ENCODE measurements at places on chromosomes 1 and 21.
A peak's percentile ranks its signal among the peaks of the same experiment; 100 is the strongest.

GRCh38 chr1:81583878-81584277 is 216.9 kb upstream of the ADGRL2 start:
- DNase-seq = no peak

- DNase-seq = no peak
Measured at GRCh38 chr1:92708368-92708950, 76.4 kb downstream of the EVI5 start.

GRCh38 chr1:18419113-18419844 is 61.5 kb upstream of the KLHDC7A start:
- no peak for DNase-seq

DNA sequence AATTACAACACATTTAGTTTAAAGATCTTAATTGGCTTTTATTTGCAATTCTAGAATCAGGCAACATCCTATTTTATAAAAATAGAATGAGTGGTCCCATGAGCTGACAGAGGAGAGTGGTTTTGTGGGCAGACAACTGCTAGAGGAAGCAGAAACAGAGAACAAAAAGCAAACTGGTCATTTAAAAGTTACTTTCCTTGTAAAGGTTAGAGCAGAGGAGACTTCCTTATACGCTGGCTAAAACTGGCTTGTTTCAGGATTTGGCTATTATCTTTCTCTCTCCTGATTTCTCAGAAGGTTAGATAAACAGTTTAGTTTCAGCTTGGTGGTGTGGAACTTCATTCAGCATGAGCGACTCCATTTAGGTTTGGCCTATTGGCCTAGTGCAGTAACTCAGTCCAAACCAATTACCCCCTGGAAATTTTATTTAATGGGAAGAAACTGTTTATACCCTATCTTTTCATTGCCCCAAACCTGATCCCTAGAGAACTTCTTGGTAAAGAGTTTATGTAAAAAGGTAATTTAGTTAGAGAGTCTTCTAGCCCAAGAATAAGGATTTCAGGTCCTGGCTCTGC is 32.2 kb upstream of the IL20 start:
- no peak for DNase-seq

DNA sequence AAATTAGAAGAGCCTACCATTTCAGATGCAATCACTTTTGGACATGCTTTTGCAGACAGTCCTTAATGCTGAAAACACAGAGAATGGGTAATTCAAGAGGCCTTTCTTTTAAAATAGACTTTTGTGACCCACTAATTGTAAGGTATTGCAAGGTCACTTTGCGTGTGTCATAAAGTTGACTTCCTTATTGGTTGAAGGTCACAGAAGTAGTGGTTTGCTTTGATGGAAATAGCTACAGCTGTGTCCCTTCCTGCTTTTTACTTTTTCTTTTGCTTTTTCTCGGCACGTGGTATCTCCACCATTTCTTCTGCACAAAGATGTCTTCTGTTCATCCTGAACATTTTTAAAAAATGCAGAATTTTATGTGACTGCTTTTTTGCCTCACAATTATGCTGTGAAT is 146.8 kb downstream of the DYRK1A start:
- no peak for DNase-seq

GRCh38 chr1:160040476-160040875 is 8.7 kb upstream of the PIGM start:
- DNase-seq = no peak

DNA sequence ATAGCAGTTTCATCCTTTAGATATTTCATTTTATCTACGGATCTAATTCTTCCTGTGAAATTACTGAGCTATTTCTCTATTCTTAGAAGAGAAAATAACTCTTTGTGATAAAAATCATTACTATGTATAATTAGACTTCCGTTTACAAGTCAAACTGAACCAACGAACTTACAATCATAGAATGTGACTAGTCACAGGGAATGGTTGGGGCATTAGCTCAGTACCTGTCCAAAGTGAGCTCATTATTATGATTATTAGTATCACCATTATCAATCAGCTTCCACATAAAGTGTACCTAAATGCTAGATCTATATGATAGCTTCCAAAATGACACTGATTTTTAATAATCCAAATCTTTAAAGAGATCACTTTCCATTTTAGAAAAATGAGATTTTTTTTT is 12.5 kb downstream of the AMY2B start:
- no peak for DNase-seq

- DNase-seq = peak; percentile 63
Measured at GRCh38 chr1:53413175-53414001, 45.8 kb upstream of the DMRTB1 start.

- DNase-seq = no peak
Measured at GRCh38 chr1:206143537-206144172, 26.5 kb upstream of the AVPR1B start.

- no peak for DNase-seq
Measured at GRCh38 chr1:27130798-27131197, 24.1 kb downstream of the SLC9A1 start.

- no peak for DNase-seq
Measured at GRCh38 chr1:114347431-114348209, 163.4 kb downstream of the TRIM33 start.

DNA sequence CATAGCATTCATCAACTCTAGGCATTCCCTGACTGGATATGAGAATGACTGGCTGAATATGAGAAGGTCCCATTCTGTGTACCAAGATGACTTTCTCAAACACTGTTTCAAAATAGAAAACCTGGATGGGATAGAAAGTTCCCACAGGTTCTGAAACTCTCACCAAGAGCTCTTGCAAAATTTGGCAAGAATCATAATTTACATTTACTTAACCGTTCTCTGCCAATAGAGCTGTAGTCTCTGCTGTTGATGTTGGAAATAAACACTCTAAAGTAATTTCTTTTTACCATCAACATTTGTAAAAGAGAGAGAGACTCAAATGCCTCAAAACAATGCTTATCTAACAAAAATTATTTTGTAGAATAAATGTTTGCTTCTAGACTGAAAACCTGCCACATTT is 221.1 kb downstream of the LMO4 start:
- DNase-seq = no peak

- peak; percentile 84 for DNase-seq
Measured at GRCh38 chr1:206864939-206865671, at the start of gene IL20. IL20 (plus strand) TSS chr1:206865623; CDS start chr1:206865853, 230 bp downstream.

DNA sequence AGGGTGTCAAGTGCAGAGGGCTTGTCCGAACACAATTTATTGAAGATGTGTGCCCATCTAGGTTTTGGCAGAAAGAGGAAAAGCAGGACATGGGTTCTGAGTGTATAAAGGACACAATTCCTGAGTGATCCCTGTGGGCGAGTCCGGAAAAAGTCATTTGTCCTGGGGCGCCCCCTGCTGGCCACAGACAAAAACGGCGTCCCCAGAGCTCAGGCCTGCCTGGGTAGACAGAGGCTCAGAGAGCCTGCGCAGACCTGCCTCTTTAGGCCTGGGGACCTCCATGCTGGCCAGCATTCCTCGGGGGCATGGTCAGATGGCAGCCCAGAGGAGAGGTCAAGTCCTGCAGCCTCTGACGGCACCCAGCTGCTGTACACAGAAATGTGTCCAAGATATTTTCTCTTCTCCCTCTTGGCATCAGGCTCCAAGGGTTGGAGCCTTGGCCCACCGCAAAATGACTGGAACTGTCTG is 65.5 kb upstream of the LRP8 start:
- peak; percentile 74 for DNase-seq

GRCh38 chr1:16243215-16243610 is 6.2 kb upstream of the CPLANE2 start:
- no peak for DNase-seq

DNA sequence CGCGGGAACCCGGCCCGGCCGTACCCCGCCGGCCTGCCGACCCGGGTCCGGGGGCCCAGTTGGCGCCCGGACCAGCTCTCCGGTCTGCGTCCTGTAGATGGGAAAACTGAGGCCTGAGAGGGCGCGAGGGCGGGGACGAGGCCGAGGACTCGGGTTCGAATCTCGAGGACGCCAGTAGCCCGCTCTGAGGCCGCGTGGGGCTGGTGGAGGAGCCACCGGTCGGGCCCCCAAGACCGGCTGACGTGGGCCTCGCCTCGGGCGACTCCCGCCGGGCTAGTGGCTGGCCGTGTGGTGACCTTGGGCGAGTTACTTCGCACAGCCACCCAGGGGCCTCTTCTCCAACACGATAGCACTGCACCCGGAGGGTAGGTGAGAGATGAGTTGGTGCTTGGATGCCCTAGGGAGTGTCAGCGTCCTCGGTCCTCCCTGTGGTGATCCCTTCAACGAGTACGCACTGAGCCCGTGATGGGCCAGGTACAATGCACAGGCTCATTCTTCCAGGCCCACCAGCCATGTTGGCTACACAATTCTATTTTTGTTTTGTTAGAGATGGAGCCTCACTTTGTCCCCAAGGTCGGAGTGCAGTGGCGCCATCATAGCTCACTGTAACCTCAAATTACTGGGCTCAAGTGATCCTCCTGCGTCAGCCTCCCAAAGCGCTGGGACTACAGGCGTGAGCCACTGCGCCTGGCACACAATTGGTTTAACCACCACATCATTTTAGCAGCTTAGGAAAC is 404 bp upstream of the SCMH1 start:
- DNase-seq = no peak

DNA sequence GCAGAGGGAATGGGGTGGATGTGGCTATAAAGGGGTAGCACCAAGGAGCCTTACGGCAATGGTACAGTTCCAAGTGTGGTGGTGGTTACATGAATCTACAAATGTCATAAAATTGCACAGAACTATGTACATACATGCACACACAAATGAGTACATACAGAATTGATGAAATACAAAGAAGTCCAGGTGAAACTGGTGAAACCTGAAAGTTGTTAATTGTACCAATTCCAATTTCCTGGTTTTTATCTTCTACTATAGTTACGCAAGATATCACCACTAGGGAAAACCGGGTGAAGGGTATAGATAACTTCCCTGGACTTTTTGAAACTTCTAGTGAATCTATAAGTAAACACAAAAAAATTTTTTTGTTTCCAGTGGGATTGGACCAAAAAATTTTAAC is 18.9 kb downstream of the HSF2BP start:
- DNase-seq = no peak

GRCh38 chr1:33375316-33375715 is 54.4 kb upstream of the A3GALT2 start:
- no peak for DNase-seq

GRCh38 chr1:40039757-40040510 is 595 bp upstream of the CAP1 start:
- DNase-seq = peak; percentile 62

DNA sequence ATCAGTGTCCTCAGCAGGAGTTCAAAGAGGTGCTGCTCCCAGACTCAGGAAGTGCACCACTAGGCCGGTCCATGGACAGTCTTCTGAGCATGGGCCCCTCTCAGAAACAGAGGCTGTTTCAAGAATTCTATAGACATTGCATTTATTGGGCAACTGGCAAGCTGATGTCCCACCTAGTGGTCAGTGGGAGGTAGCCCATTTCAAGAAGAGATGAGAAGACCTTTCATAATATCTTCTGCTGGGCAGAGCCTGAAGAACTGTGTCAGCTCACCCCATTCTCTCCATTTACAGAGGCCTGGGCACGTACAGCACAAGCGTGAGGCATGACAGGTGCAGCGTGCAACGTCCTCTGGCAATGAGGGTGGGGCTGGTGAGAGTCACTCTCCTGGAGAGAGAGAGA is 216.0 kb downstream of the DYRK1A start:
- DNase-seq = no peak

DNA sequence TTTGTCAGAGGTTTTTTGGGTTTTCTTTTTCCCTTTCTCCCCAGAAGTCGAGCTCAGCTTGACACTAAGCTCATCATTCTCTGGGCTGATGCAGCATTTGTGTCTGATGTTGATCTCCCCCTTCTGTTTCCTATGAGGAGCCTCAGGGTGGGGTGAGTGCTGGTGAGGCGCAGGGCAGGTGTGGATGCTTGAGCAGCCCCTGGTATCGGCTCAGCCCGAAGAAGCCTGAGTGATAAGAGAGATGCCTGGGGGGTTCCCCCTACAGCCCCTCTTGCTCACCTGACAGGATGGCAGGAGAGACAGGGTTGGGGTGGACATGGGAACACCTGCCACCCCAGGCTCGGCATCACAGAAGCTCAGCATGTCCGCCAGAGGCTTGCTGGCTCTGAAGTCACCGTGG is 239.0 kb downstream of the RHOU start:
- no peak for DNase-seq

DNA sequence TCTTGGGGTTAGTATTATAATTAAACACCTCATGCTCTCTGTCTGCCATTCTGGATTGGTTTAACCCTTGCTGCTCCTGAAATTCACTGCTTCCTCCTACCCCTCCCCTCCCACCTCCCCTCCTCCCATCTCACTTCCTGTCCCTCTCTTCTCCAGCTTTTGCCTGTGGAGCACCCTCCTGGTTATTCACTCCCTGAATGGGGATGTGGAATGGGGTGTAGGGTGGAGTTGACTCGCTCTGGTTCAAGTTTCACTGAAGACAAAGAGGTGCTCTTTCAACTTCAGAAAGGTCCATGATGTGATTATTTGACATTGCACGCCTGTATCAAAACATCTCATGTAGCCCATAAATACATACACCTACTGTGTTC is 160.5 kb downstream of the PLXNA2 start:
- DNase-seq = no peak

GRCh38 chr1:95085376-95085775 is 12.6 kb upstream of the ALG14 start:
- no peak for DNase-seq

Data from activated naive CD4-positive, alpha-beta T cell treated with Interleukin-2 at 50 U/mL for 16 hours (primary cell).